ENCODE measurements at places on chromosomes 11 and 22.

DNA sequence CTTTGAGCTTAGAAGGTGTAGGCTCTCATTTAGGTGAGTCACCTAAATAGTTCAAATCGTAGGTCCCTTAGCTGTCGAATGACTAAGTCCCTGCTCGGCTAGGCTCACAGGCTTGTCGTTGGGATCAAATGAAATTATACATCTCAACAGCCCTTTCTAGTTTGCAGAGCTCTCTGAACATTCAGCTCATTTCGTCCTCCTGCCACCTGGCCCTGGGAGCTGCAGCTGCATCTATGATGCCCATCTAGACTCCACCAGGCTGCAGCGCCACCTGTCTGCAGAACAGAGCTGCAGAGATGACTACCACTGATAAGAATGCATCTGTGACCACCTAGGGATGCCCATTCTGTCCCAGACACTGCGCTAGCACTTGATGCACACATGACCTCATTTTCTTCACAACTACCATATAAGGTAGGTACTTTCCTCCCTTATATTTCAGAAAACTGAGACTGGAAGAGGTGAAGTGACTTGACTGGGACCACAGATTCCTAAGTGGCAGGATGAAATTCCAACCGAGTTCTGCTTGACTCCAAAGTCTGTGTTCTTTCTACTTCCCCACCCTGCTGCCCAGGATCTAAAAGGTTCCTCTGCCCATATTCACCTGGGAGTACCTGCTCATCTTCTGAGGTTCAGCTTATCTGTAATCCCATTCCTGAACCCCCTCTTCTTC is 141.1 kb upstream of the NARS2 start:
- DNase-seq: peak; percentile 81

DNA sequence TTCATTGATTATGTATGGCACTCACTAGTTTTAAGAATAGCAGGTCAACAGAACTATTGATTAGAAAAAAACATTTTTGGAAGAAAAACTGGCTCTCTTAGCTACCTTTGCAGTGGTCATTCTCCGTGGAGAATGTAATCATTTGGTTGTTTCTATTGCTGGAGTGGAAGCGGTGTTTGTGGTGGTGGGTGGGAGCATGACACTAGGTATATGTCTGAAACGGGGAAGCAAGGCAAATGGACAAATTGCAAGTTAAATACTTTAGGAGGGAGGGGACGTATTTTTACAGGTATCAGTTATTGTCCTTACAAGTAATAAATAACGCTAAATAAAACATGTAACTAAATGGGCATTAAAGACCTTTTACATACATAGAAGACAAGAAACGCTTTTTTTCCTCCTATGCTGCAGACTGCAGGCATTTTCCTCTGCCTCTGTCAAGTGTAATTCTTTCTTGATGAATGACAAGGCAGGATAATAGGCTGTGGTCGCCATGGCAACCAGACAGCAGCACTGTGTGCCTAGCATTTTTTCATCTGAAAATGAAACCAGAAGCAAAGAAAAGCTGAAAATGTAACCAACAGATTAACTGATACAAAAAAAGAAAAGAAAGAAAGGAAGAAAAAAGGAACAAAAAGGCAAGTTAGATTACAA is 46.2 kb downstream of the BLID start:
- peak; percentile 83 for DNase-seq

DNA sequence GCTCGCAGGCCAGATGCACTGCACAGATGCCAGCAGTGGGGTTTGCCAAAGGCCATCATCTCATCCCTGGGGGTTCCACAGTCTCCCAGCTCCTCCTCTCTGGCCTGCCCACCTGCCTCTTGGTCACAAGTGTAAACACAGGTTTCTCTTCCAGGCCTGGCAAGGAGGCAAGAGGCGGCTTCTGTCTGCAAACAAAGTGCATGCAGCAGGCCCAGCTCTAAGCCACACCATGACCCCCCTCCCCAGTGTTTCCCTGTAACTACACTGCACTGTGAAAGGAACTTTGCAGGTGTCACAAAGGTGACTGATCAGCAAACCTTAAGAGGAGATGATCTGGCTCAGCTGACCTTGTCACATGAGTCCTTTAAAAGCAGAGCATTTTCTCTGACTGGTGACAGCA is 26.2 kb upstream of the SHISAL1 start:
- no peak for DNase-seq

GRCh38 chr22:41380993-41381328 is 781 bp upstream of the TEF start:
- DNase-seq: no peak

- DNase-seq: no peak
Observed at GRCh38 chr22:37662039-37662438, 3.5 kb downstream of the PDXP start.

DNA sequence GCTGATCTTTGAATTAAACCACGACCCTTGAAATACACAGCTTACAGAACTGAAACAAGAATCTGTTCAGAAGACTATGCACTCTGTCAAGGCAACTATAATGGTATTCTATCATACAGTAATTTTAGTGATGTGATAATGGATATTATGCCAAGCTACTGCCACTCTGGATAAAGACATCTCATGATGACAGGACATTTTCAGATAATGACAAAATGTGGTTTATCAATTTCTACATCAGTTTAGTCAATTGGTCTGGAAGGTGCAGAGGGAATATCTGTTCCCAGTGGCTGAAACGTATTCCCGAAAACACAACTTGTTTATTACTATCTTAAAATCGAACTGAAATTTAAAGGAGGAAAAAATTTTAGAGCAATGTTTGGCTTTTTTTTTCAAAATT is 1009.6 kb upstream of the CCDC90B start:
- DNase-seq: no peak

DNA sequence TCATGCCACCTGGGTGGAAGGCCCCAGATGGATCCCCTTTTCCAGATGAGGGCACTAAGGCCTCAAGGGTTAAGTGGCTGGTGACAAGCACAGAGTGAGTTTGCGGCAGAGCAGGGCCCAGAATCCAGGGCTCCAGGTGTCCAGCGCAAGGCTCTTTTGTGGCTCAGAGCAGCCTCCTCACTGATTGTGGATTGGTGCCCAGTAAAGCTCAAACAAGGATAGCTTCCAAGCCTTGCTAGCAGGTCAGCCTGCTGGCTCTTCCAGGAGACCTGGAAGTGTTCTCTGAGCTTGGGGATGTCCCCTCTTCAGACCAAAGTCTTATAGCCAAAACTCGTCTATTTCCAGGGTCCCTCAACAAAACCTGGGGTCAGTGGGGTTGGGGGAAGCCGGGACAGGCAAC is 167.6 kb upstream of the SYT13 start:
- no peak for DNase-seq

Data from kidney (tissue), 22 donors.